ENCODE measurements at places on chromosomes 12 and 14.

- no peak for DNase-seq
Measured at GRCh38 chr12:112947761-112948160, 9.5 kb downstream of the OAS3 start.

DNA sequence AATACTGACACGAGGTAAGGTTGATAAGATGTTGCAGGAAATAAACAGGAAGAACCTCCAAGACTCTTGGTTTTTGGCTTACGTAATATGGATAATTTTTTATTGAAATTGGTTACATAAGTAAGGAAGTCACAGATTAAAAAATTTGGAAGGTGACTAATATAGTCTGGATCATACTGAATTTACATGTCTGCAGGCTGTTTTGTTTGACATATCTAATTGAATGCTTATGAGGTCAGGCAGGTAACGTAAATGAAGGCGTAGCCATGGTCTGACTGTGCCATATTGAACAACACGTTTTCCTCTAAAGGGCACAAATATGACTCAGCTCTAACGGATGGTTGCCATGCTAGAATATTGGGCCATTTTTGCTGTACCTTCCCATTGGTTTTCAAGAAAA, 648.1 kb upstream of the NOVA1 start:
- DNase-seq = no peak

GRCh38 chr12:106178562-106178961, 39.8 kb upstream of the NUAK1 start:
- no peak for DNase-seq

DNA sequence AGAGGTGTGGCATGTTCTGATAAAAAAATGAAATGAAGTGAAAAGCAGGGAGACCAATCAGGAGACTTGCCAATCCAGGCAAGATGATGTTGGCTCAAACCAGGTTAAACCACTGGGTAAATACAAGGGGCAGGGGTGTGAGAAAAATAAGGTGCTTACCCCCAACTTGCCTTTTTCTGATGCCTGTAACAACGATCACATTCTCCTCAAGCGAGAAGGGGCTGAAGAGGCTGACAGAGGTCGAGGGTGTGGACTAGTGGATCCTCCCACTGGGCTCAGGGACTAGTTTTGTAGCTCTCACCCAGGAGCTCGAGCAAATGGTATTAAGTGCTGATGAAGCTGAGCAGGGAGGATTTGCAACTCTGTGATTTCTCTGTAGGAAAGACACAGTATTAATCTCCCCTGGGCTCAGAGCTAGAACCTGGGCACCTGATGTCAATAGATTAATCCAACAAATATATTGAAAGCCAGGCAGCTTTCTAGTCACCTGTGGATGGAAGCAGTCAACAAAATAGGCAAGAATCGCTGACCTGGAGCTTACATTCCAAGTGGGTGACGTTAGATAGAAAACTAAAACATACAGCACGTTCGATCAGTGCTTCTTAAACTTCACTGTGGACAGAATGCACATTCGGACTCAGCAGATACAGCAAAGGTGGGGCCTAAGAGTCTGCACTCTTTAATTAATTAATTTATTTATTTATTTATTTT, 15.2 kb upstream of the EAPP start:
- no peak for DNase-seq

- no peak for DNase-seq
Measured at GRCh38 chr14:101627915-101628262, 66.6 kb downstream of the DIO3 start.

GRCh38 chr12:62599854-62600437, 133.3 kb downstream of the MON2 start:
- DNase-seq = no peak

DNA sequence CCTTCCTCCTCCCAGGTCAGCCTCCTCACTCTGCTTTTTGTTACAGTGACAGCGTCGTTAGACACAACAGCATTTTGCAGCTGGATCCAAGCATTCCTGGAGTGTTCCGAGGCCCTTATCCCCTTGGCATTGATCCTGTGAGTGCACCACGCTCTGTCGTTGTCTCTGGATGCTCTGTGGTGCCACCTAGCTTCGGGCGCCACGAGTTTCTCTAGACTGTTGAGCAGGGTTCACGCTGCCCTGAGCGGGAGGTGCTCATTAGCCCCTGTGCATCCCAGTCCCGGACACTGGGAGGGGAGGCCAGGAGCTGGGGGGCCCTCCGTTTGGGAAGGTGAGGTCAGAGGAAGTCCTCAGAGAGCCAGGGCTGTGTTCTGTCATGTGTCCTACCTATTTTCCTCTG, 17.3 kb upstream of the DNAH10 start:
- DNase-seq = no peak

- no peak for DNase-seq
Measured at GRCh38 chr14:23627961-23628360, 8.2 kb upstream of the DHRS2 start.

DNA sequence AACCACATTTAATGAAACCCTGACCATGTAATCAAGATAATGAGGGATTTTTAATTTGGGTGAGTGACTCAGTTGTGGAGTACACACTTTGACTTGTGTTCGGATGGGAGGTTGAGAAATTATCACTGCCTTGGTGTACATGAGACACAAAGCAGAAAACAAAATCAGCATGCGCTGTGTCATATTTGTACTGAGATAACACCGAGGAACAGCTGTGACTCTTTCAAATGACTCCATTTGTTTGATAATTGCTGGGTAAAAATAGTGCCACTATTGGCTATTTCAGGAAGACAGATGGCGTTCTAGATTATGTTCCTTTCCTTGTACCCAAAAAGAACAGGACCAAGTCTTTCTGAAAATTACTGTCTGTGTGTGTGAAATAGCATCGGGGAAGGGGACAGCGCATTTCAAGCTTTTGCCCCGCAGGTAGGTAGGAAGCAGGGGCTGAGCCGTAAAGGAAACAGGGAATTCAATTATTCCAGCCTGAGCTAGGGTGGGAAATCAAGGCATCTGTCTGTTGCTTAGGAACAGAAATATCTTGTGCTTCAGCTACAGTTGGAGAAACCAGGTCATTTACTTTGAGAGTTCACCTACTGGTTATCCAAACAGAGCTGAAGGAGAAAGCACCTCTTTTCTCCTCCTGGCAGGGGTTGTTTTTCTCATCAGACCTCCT, 114.3 kb downstream of the SNAPC1 start:
- DNase-seq = no peak

- DNase-seq = no peak
Measured at GRCh38 chr12:74776378-74776777, 238.7 kb downstream of the ATXN7L3B start.

DNA sequence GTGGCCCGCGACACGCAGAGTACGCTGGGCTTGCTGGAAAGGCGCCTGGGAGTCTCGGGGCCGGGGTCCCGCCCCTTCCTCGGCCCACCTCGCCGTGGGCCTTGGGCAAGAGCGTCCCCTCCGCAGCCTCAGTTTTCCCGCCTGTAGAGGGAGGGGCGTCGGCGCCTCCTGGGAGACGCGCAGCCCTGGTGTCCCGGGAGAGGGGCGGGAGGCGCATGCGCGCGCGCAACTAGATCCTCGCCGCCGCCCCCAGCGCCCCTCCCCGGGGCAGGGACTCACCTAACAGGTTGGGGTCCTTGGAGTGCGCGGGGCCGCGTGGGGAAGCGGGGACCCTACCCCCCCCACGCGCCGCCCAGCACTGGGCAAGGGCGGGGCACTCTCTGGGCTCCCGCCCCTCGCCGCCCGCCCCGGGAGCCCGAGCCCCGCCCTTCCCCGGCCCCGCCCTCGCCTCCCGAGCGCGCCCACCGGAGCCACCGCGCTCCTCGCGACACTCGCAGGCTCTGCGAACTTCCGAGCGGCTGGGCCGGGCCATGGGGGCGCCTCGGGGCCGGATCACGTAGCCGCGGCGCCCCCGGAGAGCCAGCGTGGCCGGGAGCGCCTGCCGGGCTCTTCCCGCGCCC, at the start of gene KIF26A:
Gene KIF26A, plus strand, starts transcription at position 490 of the 620 bp plus-strand sequence. CDS start 136 bp downstream, outside the sequence.
- no peak for DNase-seq

DNA sequence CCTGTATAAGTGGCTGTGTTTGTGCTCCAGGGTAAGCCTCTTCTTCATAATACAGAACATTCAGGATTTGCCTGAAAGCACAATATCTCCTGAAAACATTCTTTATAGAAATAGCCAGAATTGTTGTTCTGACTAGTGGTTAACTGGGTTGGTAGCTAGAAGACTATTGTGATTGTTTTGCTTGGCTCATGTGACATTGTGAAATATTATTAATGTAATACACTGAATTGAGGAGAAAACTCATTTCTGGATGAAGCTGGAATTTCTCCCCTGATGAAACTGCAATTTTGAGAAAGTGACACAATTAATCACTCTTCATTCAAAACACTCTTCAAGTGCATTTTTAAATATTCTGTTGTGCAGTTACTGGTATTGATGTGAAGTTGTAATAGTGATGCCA, 172.3 kb upstream of the PTPRQ start:
- DNase-seq = no peak

DNA sequence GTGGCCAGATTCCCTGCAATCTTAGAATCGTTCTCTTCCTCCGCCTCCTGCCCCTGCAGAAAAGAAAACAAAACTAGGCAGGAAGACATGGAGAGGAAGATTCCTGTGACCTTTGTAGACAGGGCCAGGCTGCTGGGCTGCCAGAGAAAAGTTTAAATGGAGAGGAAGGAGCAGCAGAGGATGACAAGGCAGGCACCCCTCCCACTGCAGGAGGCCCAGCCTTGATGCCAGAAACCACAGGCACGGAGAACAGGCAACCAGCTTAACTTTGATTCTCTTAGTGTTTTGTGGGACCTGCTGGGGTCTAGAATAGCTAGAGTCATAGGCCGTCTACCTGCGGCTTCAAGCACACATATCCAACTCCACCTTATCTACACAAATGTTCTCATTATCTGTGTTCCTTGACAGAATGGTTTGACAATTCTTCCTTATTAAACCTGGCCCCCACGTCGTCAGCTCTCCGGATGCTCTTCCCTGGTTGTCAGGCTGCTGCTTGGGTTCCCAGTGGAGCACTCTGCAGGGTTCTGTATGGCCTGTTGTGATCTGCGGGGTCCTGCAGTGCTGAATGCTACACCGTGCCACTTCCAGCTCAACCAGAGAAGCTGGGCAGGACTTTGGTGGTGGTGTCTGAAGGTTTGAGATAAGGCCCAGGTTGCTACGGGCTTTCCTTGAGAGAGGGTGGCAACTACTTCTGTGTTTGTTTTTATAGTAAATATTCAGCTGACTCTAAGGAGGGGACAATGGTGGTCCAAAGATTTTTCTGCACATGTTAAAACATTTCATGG, 609.5 kb downstream of the AACS start:
- DNase-seq = no peak

- no peak for DNase-seq
Measured at GRCh38 chr12:3165078-3165980, 88.2 kb downstream of the TSPAN9 start.

DNA sequence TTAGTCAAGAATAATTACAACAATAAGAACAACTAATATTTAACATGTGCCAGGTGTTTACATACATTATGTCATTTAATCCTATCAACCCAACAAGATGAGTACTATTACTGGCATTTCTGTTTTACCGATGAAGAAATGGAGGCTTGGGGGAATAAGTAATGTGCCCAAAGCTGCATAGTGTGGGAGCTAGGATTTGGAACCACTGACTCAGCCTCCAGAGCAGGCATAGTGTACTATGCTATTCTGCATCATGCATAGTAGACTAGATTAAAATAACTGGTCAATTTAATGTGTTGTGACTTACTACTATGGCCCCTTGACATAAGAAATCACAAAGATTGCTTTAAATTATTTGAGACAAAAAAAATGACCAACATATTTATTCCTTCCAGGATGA, 9.5 kb downstream of the GPR19 start:
- no peak for DNase-seq

DNA sequence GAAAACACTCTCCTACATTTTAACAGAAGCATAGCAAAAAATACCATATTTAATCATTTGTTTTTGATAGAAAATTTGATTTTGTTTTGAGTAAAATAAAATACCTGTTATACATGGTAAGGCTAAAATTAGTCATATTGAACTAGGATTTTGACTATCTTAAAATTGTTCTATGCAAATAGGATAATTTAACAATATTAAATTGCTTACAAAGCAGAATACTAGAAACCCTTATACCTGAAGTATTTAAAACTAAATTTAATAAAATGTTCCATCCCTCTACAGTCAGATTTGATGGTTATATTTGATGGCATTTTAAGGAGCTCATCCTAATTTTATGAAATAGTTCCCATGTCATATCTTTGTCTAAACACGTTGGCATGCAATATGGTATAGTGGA, 323.2 kb downstream of the GPHN start:
- no peak for DNase-seq

DNA sequence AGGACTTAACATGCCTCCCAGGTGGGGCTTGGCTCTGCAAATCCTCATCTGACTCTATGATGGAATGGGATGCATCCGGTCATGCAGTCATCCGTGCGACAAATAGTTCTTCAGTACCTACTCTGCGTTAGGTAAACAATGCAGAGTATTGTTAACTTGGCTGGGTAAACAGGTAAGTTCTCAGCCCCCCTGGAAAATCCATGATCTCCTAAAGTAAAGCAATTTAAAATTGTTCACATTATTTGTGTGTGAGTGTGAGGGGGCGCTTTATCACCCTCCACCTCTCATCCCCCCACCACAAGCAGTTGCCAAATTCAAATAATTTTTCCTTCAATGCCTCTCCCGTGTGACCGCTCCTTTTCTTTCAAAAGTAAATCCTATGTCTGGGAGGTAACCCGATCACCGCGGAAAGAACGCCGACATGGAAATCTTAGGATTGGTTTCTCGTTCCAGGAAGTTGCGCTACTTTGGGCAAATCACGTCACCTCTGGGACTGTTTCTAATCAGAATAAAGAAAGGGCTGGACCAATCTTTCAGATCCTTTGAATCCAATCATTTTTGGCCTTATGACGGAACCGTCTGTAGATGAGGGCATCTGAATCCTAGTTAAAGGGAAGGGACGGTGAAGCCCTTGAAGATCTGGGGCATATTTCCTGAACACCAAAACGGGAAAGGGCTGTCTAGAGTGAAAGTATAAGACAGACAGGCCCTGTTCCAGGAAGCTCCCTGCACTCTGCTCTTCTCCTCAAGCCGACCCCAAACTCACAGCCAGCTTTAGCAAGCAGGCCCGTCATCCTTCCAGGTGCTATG, 44.0 kb upstream of the SINHCAF start:
- no peak for DNase-seq

DNA sequence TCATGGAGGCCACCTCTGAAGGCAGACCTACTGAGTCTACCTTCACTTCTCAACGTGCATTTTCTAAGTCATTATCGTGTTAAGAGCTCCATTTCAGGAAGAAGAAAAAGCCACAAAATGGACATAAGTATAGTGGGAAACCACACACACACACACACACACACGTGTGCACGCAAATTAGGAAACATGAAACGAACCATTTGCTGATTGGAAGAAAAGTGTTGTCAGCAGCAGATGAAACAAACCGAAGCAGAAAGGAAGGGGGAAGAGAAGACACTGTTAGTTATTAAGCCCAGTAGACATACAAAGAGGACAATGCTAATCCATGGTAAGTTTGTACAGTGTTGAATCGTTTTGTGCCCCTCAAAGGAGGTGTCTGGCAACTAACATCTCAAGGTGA, 9.9 kb upstream of the VPS33A start:
- no peak for DNase-seq

DNA sequence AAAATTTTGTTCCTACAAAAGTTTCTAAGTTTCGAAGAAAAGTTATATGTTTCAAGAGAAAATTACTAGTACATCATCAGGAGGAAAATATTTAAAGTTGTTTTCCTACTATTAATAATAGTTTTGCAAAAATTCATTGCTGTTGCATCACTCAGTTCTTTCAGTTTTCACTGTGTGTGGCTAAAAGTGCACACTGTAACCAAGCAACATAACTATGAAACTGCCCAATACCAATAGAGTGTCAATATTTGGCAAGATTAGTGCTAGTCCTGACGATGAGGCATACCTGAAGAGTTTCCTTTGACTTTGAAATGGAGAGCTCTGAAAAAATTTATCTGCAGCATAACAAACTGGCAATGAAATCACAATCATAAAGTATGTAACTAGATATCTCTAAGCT, 194.3 kb downstream of the CPNE8 start:
- no peak for DNase-seq
